ENCODE measurements at places on chromosomes 4 and X.

GRCh38 chrX:23317799-23318724 is 16.6 kb upstream of the PTCHD1 start:
- peak; percentile 33 for DNase-seq

- DNase-seq = no peak
Measured at GRCh38 chr4:8739820-8740665, 131.6 kb downstream of the HMX1 start.

GRCh38 chrX:2756548-2756947 is 4.7 kb downstream of the XG start:
- no peak for DNase-seq

- DNase-seq = no peak
Measured at GRCh38 chrX:63652086-63652765, 132.8 kb downstream of the ARHGEF9 start.

DNA sequence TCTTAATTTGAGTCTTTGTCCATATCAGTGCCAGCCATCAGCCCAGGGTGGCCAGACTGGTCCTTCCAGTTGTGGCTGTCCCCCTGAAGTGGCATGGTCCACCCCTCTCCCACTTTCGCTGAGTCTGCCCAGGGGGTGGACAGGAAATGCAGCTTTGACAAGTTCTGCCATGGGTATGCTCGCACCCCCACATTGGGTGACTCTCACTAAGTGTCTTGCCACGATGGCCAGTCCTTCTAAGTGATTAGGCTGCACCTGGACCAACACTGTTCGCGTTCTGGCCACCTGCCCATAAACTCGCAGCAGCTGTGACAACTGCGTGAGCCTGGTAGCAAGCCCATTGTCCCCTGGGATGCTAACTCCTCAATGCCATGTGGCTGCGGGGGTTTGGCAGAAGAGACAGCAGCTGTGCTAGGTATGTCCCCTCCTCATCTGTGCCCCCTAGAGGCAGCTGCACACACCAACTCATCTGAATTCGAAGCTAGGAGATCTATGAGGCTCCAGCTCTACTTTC is 10.0 kb upstream of the LNX1 start:
- DNase-seq = no peak

DNA sequence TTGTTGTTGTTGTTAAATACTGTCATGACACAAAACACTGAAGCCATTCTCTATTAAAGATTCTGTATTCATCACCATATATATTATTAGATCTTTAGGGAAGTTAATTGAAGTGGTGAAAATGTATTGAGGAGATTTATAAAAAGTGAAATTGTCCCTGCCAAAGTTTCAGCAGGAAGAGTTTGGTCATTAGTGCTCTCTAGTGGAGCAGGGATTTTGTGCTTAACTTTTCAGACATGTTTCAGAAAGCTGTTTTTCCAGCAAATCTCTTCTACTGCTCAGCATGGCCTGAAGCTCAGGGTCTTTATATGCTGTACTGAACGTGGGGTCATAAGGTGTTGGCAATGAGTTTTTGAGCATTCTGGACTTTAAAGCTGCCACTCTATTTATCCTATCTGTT is 36.7 kb upstream of the CXXC4 start:
- no peak for DNase-seq

GRCh38 chr4:79083406-79084010 is 144.3 kb upstream of the PAQR3 start:
- DNase-seq = no peak

- no peak for DNase-seq
Measured at GRCh38 chr4:181330654-181331201, 912.5 kb upstream of the TENM3 start.

DNA sequence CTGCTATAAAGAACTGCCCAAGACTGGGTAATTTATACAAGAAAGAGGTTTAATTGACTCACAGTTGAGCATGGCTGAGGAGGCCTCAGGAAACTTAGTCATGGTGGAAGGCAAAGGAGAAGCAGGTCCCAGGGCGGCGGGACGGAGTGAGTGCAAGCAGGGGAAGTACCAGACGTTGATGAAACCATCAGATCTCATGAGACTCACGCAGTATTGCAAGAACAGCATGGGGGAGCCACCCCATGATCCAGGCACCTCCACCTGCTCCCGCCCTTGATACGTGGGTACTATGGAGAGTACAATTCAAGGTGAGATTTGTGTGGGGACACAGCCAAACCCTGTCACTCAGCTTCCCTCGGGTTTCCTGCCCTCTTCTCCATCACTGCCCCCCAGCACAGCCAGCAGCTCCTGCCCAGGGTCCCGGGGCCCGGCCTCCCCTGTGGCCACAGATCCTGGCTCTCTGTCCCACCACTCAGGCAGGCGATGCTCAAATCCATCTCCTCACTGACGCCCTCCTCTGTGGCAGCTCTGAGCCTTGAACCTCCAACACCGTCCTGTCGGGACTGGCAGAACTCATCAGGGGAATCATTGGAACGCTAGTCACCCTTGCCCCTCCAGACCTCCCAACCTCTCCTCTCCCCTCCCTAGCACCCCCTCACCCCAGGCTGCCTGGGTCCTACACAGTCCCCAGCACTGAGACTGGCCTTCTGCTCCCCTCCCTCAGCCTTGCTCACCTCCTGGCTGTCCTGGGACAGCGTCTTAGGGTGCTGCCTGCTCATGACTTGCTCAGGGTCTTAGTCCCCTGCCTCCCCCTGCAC is 37.6 kb downstream of the FGFRL1 start:
- peak; percentile 61 for DNase-seq

DNA sequence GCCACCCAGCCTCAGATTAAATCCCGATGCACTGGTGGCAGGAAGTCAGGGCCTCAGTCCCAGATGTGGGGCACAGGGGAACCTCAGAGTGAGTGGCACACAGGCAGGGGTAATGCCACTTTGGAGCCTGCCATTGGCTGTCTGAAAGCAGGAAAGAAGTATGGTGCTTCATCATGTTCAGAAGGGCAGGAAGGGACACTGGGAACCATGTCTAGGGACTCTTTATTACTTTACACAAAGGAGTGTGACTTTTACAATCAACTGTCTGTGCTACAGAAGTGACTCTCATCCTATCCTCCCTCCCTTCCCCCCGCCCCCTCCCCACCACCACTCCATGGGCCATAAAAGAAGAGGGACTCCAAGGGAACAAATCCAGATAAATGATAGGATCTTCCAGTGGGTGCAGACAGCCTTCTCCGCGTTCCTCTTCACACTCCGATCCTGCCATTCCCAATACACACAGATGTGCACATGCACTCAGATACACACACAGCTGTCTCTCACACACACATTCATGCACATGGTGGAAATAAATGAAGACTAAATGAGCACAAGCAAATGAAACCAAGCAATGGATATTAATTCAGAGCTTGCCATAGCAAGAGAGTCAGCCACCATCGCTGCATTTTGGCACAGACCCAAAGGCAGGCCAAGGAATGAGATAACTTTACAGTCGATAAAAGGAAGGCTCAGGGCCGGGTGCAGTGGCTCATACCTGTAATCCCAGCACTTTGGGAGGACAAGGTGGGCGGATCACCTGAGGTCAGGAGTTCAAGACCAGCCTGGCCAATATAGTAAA is 2.5 kb upstream of the TMEM154 start:
- no peak for DNase-seq

- no peak for DNase-seq
Measured at GRCh38 chr4:173128199-173128890, 40.3 kb upstream of the GALNT7 start.

GRCh38 chrX:74349387-74349786 is 45.4 kb downstream of the ZCCHC13 start:
- no peak for DNase-seq

DNA sequence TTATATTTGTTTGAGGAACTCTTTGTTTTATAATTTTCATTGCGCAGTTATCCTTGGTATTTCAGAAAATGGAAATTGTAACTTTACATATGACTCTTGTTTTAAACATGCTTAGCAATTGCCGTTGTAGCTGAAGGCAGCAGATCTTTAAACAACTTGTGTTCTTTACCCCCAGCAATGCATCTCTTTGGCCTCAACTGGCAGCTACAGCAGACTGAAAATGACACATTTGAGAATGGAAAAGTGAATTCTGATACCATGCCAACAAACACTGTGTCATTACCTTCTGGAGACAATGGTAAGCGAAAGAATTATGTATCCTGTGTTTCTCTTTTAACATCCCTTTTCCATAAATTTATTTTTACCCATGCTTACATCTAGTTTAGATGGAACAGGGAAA is 263.6 kb downstream of the DCTD start:
- no peak for DNase-seq

Measured in activated CD4-positive, alpha-beta memory T cell treated with anti-CD3 and anti-CD28 coated beads for 36 hours (primary cell).